ENCODE measurements at places on chromosomes 1 and 21. TPM values are rescaled to one million over a fixed set of nuclear protein-coding genes. Genes with fewer than 3 reads are reported as not detected.

- peak; percentile 79 for DNase-seq
Measured at GRCh38 chr1:226679853-226680516, 59.1 kb downstream of the ITPKB start.

DNA sequence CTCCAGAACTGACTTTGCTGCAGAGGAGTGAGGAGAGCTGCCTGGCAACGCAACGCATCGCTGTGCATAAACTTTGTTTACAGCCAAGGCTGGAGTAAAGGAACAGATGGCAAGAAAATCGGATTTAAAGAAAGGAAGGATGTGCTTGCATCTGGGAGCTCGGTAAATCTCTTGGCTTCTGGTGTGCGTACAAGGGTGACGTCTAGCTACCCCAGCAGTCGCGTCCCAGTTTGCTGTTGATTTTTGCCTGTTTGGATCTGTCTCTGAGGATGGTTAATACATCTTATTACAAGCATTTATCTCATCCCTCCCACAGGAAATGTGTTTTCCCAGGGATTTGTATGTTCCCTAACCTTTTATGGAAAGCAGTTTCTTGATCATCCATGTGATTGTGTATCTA, 73.3 kb upstream of the RALGPS2 start:
- DNase-seq, result no peak

GRCh38 chr1:191101960-191102359, 624.3 kb upstream of the BRINP3 start:
- DNase-seq, result no peak

DNA sequence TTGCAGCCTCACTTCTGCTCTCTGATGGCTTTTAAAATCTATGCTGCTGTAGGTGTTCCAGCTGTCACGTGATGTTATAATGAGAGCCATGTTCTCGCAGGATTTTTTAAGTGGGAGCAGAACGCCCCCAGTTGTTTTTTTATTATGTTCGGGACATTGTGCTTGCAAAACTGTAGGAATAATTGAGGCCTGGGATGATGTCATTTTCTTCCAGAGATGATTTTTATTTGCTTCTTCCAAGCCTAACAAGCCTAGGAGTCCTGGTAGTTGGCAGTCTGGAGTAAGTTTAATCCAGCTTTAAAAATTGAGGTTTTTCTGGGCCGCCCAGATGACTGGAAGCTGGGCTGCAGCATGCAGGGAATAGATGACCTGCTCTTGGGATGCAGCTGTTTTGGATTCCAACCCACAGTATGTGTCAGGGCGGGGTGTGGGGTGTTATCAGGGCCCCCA, 34.6 kb upstream of the CHIT1 start:
- DNase-seq, result no peak

- DNase-seq, result no peak
Measured at GRCh38 chr1:63643926-63644325, 50.7 kb downstream of the PGM1 start.

GRCh38 chr1:176119549-176119948, 87.5 kb downstream of the COP1 start:
- DNase-seq, result no peak

DNA sequence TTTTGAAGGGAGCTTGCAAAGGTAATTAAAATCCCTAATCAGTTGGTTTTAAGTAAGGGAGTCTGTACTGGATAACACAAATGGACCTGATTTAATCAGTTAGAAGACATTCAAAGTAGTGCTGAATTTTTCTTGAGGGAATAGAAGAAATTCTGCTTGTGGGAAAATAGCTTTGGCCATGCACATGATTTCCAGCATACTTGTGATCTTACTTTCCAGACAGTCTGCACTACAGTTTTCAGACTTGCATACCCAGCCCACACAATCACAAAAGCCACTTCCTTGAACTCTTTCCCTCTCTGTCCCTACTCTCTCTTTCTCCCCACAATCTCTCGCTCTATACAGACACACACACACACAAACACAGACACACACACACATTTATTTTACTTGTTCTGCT, 852.1 kb downstream of the PLA2G4A start:
- DNase-seq, result no peak

GRCh38 chr1:208164609-208165008, 79.6 kb downstream of the PLXNA2 start:
- DNase-seq, result no peak

Gene SSR2
- 234 TPM for total RNA-seq

DNA sequence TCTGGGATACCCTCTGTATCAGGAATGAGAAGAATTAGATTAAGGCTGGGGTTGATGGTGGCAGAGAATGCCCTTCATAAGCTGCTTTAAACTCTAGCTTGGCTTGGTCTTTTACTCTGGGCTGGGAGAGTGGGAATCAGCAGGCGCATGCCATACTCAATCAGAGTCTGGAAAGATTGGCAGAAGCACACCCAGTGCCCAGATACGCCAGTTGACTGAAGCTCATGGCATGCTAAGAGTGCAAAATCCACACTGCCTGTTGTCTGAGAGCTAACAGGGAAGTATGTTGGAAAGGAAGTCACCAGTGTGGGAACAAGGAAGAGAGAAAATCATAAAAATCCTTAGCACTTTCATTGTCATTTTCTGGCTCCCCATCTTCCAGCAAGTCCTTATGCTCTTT, 53.0 kb downstream of the HMCN1 start:
- DNase-seq, result no peak

DNA sequence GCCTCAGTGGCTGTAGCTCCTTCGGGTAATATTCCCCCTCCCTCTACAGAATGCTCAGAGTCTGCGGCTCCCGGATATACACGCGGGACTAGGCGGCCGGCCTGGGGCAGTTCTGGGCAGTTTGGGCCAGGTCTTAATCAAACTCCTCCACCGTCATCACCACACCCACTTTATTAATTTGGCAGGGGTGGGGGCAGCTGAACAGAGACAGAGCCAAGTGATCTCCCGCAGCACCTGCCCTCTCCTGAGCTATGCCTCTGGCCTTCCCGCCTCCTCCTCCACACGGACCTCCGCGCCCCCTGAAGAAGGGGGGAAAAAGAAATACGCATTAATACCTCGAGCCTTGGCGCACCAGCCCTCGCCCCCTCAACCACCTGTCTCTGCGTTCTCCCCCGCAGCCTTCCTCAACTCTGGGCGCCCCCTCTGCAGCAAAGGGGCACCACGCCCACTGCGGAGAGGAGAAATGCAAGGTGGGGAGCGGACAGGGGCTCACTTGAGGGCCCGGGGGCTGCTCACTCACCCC, 42.6 kb downstream of the CD34 start:
- DNase-seq, result no peak

Gene HSD3B2
- total RNA-seq, result 2.6 TPM

GRCh38 chr1:52725903-52726264, 369 bp upstream of the ZYG11B start:
- DNase-seq, result no peak

GRCh38 chr1:154759793-154760192, 110.3 kb downstream of the KCNN3 start:
- no peak for DNase-seq

Gene RGS7
- not detected for total RNA-seq

Gene ANKRD34A
- total RNA-seq, result 3.5 TPM

- no peak for DNase-seq
Measured at GRCh38 chr1:70003211-70003908, 202.0 kb downstream of the LRRC40 start.

DNA sequence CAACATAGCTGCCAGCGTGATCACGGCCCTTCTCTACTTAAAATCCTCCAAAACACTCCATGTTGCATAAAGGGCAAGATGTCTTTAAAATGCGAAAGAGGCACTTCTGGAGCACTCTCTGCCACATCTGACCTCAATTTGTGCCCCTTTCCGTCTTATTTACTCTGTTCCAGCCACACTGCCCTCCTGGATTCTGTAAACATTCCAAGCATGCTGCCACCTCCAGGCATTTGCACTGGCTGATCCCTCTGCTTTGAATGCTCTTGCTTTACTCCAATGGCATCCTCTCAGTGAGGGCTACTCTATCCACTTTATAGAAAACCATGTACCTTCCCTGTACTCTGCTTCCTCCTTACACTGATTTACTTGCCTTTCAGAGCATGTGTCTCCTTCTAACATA, 5.3 kb upstream of the RGS7 start:
- no peak for DNase-seq

Gene IGSF3
- not detected for total RNA-seq

DNA sequence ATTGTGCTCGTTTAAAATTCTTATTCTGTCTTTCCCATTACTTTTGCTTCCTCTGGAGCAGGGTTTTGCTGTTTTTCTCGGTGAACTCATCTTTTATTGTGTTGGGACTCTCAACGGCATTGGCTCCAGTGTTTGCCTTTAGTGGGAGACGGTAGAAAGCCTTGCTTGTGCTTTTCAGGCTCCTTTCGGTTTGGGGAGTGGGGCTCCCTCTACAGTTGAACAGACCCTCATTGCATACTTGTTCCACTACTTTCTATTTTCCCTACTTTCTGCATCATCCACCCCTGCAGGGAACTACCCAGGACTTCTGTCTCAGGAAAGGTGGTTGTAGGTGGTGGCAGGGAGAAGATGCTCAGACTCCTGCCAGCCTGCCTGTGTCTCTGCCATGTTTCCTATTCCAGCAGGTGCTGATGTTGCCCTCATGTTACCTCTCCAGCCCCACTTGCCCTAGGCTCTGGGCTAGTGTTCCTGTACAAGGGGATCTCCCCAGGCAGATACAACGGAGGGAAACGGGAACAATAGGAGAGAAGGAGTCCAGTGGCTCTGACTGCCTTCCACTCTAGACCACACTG, 68.5 kb upstream of the ZBTB18 start:
- no peak for DNase-seq

DNA sequence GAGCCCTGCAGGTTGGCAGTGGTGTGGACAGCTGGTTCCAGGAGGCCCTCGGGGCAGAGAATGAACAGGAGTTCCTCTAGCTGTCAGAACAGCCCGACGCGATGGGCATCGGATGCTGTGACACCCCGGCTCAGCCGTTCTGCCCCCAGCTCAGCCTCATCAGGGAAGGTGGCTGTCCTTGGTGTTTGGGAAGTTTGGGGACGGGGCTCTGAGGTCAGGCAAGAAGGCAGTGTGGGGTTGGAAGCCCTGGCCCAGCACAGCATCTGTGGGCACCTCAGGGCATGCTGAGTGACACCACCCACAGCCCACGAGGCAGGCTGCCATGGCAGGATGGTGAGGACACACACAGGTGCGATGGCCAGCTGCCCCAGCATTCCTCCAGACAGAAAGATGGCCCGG, 40.9 kb upstream of the CCDC27 start:
- no peak for DNase-seq

DNA sequence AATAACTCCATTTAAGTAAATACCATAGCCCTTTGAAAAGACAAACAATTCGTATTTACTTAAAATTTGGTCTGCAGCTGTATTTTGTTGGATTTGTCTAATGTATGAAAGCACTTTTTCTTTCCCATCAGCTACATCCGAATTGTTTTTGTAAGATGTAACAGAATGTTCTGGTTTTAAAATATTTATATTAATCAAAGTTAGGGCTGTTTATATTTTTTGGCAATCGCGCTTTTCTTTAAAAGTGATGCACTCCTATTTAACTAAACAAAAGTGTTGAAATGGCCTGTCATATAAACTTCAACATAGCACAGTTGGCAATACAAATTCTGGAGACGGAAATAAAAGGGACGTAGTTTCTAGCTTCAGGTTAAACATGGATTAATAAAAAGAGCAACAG, 216.3 kb upstream of the ADGRL2 start:
- DNase-seq, result no peak

DNA sequence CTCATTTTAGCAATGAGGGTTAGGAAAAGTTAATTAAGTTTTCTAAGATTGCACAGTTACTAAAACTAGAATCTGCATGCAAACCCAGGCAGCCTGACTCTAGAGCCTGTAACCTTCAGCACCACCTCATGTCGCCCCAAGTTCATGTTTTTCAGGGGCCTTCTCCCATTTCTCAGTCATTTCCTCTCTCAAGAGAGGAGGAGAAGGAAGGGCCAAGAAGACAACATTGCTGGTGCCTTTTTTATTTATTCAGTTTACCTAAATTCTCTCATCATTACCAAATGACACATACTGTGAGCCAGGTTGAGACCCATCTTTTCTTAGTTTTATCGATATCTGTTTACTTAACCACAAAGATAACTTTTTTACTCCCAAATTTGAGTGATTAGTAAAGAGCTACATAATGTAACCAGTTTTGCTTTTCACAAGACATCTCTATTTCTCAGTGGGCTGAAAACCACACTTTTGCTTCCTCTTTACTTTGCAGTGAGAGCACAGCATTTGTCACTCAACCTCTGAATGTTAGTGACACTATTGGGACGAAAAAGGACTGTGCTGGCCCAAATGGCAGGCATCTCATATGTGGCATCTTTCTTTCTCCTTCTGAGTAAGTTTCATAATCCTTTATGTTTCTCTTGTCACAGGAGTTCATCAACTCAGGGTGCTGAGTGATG, at the start of gene CD101:
Gene CD101, plus strand, starts transcription at position 507 of the 674 bp plus-strand sequence. Its CDS starts 58 bp downstream, at position 565.
- DNase-seq, result no peak

GRCh38 chr1:160489513-160490261, 33.4 kb downstream of the SLAMF6 start:
- no peak for DNase-seq

DNA sequence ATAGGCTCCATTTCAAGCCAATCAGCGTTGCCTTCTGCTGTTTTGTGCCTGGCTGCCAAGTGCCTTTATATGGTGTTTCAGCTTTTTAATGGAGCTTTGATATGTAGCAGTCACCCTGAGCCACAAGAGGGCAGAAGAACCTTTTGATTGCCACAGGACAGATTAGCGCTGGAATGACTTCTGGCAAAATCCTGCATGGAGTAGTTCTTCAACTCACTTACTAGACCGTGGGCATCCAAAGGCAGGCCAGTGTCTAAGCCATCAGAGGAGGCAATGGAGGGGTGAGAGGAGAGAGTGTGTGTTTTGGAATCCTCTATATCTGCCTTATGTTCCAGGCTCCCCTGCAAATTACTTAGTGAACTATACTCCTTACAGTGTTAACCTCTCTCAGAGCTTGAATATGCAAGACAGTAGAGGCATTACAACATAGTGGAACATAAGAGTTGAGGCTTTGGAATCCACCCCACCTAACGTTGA, 56.2 kb downstream of the ST3GAL3 start:
- peak; percentile 15 for DNase-seq

GRCh38 chr1:208374391-208374941, 130.3 kb upstream of the PLXNA2 start:
- DNase-seq, result no peak

GRCh38 chr1:86365896-86366295, 30.2 kb downstream of the ODF2L start:
- no peak for DNase-seq

DNA sequence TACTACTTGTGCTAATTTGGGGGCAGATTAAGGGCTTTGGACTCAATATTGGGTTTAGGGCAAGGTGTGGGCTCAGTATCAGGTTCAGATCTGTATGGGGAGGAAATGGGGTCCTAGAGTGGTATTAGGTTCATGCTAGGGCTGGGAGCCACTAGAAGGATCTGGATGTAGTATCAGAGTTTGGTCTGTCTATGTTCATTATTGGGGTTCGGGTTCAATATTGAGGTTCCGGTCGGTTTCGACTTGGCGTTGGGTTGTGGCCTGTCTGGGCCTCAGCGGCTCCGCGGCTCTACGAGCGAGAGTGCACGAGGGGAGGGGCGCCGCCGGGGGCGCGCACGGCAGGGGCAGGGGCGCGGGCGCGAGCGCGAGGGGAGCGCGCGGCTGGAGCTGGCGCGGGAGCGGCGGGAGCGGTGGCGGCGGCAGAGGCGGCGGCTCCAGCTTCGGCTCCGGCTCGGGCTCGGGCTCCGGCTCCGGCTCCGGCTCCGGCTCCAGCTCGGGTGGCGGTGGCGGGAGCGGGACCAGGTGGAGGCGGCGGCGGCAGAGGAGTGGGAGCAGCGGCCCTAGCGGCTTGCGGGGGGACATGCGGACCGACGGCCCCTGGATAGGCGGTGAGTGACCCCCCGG, at the start of gene PTPRF:
Gene PTPRF, plus strand, starts transcription at position 401 of the 624 bp plus-strand sequence. CDS start 14,193 bp downstream, outside the sequence.
- DNase-seq, result peak; percentile 21

Measured in T-cell (primary cell).